CD4-positive, alpha-beta memory T cell (primary cell): ENCODE measurements at places on chromosomes 13 and 19.

GRCh38 chr19:55552620-55553019 is 7.3 kb upstream of the SBK3 start:
- no peak for DNase-seq

DNA sequence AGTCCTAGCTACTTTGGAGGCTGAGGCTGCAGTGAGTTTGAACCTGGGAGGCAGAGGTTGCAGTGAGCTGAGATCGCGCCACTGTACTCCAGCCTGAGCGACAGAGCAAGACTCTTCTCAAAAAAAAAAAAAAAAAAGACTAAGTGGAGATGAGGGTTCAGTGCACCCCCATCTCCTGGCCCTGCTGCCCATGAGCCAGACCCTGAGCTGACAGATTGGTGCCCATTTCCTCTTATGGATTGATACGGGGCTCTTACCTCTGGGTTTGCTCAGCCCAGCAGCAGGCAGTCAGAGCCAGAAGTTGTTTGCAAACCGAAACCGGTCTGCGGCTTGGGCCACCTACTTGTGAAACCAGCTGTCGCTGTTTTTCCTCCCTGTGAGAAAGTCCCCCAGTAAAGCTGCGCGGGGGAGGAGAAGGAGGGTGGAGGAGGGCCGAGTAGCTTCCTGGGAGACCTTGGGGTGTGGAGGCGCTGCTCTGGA is 36.9 kb downstream of the ARRDC2 start:
- peak; percentile 83 for DNase-seq

DNA sequence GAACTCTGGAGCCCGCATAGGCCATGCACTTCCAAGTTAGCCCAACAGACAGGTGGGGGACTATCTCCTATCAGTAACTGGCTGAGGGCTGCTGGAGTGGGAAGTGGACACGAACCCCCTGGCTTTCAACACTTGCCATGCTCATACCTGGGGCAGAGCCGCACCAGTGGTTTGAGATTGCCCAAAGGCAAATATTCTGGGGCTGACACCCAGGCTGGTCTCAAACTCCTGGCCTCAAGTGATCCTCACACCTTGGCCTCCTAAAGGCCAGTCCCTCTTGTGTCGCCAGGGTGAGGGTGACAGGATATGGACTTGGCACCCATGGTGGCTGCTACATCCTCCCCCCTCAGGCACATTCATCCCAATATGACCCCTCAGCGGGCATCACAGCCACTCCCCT is 13.1 kb downstream of the NFKBID start:
- no peak for DNase-seq

DNA sequence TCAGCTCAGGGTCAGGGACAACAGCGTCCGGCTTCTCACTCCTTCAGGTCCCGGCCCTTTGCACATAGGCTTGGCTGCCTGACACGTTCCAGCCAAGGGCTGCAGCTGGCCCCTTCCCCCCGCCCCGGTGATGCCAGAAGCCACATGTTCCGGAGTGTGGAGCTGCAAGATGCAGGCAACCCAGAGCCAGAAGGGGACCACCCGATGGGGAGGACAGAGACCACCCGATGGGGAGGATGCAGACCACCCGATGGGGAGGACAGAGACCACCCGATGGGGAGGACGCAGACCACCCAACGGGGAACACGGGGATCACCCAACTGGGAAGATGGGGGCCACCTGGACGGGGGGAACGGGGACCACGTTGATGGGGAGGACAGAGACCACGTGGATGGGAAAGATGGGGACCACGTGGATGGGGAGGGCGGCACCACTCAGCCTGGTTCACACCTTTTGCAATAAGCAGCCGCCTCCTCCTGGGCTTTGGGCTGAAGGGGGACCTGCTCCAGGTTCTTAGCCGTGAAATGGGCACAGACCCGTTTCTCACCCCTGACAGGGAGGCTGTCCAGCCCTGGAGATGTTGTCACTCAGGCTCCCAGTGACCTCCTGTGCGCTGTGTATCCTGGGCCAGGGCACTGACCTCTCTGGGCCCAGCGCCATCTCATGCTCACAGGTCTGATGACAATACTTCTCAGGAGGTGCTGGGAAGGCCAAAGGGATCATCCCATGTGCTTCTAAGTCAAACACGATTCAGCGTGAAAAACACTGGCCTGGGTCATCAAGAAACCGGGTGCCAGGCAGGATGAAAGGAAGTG is 34.5 kb downstream of the C13orf46 start:
- no peak for DNase-seq

DNA sequence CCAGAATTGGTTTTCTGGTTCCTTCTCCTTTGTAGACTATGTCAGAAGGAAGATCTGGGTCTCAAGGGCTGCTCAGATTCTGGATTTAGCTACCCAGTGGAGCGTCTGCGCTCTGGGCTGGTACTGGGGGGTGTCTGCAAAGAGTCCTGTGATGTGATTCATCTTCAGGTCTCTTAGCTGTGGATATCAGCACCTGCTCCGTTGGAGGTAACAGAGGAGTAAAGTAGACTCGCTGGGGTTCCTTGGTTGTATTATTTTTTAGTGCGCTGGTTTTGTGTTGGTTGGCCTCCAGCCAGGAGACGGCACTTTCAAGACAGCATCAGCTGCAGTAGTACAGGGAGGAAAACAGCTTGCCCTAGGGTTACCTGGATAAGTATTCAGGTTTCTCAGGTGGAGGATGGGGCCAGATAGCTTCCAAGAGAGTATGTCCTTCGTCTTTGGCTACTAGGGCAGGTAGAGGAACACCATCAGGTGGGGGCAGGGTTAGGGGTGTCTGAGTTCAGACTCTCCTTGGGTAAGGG is 10.4 kb upstream of the KLK15 start:
- no peak for DNase-seq

GRCh38 chr13:98803111-98803561 is 50.7 kb upstream of the SLC15A1 start:
- no peak for DNase-seq

GRCh38 chr19:30911491-30911890 is 437.7 kb downstream of the TSHZ3 start:
- DNase-seq: no peak

GRCh38 chr13:92743992-92744391 is 482.6 kb upstream of the GPC6 start:
- no peak for DNase-seq

DNA sequence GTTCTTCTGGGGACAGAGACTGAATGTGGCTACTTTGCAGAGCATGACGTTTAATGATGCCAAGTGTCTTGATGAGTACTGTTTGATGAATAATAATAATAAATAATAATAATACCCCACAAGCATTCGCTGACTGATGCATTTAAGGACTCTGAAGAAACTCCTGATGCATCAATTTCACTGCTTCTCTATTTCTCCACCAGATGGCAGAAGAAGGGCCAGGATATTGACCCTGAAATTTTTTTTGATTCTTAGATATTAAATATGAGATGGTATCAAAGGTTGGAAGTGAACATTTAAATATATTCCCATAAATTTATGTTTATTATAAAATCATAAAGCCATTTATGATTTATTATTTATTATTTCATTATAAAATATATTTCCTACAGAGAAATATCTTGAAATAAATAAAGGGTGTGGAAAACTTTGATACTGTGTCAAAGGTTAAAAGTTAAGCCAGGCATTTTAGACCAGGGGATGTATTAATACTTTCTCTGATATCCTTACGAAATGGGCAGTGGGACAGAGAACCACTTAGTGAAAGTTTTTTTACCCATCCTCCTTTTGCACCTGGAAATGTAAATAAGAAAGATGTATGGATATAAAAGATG is 170.9 kb downstream of the LACC1 start:
- DNase-seq: peak; percentile 36

DNA sequence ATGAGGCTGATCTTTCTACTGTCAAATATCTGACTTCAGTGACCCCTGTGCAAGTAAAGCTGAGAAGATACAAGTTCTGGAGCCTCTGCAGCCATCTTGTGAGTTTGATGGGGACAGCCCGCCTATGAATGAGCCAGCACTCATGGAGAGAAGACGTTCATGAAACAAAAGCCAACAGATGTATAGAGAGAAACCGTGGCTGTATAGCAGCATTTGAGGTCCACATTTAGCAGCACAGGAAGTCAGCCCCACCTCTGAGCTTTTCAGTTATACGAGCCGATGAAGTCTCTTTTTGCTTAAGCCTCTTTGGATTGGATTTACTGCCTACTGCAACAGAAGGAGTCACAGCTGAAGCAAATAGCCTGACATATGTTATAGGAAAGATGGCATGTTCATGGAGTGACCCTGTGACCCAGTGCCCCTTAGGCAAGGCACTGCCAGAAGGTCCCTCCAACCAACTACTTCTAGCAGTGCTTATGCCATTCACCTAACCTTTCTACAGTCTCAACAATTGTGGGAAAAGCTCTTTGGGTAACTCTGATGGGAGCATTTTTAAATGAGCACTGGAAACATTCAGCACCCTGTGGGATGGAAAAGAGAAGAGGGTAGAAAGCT is 3.5 kb upstream of the DLEU7 start:
- DNase-seq: no peak

- DNase-seq: no peak
These were observed 6.4 kb downstream of the TLE5 start for GRCh38 chr19:3055741-3056416.

- peak; percentile 89 for DNase-seq
These were observed 29.7 kb downstream of the GPX4 start for GRCh38 chr19:1133471-1133929.

DNA sequence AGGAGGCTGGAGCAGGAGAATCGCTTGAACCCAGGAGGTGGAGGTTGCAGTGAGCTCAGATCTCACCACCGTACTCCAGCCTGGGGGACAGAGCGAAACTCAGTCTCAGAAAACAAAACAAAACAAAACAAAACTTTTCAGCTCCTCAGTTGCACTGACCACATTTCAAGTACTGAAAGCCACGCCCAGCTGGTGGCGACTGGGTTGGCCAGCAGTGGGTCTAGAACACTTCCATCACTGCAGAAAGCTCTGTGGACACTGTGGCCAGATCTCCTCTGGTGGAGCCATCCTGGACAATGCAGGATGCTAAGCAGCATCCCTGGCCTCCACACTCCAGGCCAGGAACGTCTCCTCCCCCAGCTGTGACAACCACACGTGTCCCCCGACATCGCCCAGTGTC is 21.1 kb downstream of the TLE2 start:
- no peak for DNase-seq

- no peak for DNase-seq
These were observed 17.2 kb downstream of the ENOX1 start for GRCh38 chr13:43769529-43769928.

DNA sequence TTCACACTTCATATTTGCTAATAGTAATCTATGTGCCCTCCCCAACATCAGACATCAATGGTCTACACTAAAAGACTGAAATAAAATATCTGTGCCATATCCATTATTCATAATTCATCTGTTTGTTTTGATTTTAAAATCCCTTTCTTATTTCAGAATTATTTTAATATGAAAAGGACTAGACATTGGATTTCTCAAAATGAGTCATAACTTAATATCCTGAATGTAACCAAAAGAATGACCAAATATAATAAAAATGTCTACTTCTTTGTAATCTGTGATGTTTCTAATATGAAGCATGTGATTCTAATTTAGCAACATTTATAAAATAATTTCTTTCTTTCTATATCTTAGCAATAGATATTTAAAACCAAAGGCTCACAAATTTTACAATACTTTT is 64.9 kb downstream of the MZT1 start:
- DNase-seq: no peak

DNA sequence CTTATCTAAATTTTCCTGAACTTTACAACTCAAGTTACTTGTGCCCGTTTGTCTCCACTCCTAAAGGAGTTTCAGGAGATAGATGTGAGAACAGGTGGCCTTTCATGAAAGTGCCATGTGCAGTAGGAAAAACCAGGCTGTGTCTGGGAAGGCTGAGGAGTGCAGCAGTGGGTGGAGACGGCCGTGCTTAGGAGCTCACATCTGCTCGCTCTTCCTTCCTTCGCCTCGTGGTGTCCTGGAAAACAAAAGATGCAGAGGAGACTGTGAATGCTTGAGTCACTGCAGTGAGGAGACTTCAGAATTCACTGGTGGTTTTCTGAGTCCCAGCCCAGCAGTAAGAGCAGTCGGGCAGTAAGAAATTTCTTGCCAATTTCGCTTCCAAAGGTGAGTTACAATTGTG is 138.4 kb upstream of the RNF113B start:
- DNase-seq: no peak

DNA sequence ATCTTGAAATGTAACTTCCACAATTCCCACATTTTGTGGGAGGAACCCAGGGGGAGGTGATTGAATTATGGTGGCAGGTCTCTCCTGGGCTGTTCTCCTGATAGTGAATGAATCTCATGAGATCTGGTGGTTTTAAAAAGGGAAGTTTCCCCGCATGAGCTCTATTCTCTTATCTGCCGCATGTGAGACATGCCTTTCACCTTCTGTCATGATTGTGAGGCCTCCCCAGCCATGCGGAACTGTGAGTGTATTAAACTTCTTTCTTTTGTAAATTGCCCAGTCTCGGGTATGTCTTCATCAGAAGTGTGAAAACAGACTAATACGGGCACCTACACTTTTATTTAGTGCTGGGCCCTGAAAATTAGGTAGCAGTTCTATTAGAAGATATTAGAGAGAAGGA is 45.8 kb downstream of the TNFSF13B start:
- no peak for DNase-seq

- peak; percentile 91 for DNase-seq
These were observed 603 bp downstream of the RFX1 start for GRCh38 chr19:14005349-14006084.

- DNase-seq: peak; percentile 38
These were observed 6.2 kb downstream of the PPP1R15A start for GRCh38 chr19:48878196-48879024.
